ENCODE measurements at places on chromosomes 16 and 17.

DNA sequence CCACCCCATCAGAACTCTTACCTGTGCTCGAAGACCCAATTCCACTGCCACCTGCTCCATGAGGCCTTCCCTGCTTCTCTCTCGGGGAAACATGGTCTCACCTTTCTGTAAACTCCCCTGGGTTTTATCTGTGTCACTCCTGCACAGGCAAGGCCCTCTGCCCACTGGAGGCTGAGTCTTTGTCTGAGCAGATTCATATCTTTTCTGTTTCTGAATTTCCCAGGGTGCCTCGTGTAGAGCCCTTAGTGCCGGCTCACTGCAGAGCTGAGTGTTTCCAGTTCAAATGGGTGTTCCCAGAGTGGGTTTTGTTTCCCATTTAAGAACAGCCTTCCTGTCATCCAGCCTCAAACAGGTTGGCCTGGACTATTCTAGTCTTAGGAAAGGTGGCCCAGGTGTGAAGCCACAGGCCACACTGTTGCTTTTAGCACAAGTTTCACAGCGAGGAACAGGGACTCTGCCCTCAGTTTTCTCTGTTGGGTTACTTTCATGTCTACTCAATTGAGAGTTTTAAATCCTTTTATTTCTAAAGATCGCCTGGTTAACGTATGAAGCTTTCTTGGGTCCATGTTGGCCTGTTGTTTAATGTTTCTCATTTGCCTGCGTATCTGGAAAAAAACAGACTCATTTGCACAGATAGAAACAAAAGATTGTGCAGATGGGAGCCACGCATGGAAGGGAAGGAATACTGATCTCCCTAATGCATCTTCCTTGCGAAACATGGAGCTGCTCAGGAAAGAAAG, 228.7 kb downstream of the MSI2 start:
- no peak for DNase-seq

DNA sequence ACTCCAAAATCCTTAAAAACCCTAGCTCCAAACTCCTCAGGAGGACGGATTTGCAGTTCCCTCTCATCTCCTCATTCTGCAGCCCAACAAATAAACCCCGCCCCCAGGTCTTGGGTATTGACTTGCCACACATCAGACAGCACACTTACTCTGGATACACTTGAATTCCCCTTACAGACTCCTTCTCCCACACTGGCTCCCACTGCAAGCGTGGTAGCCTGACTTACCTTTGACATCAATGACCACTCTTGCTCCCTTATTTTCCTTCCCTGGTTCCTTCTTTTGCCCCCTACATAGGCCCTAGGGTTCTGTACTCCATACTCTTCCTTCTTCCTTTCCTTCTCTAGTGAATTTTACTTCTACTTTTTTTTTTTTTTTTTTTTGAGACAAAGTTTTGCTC, 7.5 kb downstream of the RFFL start:
- no peak for DNase-seq

GRCh38 chr17:17429222-17429621, 47.6 kb upstream of the MED9 start:
- DNase-seq = no peak

GRCh38 chr17:72358465-72358864, 237.6 kb downstream of the SOX9 start:
- DNase-seq = no peak

GRCh38 chr17:72097144-72097543, 23.7 kb upstream of the SOX9 start:
- DNase-seq = no peak

- DNase-seq = no peak
Observed at GRCh38 chr17:50212121-50212843, 10.9 kb upstream of the COL1A1 start.

DNA sequence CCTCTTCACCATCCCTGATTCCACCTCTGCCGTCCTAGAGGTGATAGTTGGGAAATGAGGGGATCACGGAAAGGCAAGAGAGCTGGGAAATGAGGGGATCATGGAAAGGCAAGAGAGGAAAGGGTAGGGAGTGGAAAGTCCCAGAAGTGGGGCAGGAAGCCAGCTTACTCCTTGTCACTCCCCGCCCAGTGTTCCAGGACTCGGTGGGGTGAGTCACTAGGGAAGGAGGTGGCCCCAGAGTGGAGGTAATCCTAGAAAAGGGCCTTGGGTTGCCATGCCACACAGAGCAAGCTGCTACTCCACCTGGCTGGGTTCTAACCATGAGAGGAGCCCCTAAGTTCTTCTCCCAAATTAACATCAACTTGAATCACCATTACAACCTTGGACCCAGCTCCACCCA, 14.8 kb downstream of the ALOXE3 start:
- no peak for DNase-seq

DNA sequence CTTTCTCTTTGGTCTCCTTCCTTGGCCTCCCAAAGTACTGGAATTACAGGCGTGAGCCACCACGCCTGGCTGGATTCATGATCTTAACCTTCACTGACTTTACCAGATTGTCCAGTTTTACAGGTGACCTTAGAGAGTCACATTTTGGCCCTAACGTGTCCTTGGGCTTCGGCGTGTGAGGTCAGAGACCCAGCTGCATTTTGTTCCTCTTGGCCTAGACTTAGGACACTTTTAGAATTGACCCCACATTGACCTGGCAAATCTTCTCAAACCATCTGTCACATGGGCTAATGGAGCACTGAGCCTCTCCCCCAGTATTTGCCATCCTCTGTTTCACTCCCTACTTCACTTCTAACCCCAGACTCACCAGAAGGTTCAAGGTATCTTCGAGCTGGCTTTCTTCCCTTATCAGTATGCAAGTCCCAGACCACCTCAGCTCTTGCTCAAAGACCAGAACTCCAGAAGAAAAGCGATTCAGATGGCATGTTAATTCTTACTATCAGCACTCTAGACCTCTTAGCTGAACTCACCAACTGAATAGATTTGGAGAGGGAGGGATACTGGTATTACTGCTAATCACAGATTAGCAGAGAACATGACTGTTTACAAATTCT, 1.7 kb upstream of the CYTH1 start:
- no peak for DNase-seq

DNA sequence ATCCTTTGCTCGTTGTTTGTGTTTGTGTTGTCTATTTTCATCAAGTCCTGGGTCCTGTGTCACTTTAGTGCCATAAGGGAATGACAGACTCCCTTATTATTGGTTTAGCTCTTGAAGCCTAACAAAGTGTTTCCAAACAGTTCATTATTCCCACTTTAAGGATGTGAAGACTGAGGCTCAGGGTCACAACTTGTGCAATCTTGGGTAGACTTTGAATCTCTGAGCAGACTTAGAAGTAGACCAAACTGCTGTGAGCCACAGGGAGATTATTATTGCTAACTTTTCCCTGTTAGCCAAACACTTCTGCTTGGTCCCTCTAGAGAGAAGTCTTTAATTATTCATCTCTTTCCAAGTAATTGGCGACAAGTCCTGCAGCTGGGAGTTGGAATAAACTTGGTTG, 31.8 kb downstream of the PRKCB start:
- no peak for DNase-seq

DNA sequence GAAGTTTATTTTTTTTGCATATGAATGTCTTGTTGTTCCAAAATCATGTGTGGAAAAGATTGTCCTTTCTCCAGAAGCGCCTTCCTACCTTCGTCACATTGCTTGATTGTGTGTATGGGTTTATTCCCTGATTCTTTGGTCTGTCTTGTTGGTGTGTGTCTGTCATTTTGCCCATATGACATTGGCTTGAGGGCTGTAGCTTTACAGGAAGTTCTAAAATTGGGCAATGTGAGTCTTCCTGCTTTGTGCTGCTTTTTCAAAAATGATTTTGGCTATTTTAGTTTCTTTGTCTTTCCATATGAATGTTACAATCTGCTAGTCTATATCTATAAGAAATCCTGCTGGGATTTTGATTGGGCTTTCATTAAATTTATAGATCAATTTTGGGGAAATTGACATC, 217.2 kb downstream of the SNX29 start:
- DNase-seq = no peak

- DNase-seq = no peak
Observed at GRCh38 chr16:53378138-53378537, 56.1 kb upstream of the RBL2 start.

DNA sequence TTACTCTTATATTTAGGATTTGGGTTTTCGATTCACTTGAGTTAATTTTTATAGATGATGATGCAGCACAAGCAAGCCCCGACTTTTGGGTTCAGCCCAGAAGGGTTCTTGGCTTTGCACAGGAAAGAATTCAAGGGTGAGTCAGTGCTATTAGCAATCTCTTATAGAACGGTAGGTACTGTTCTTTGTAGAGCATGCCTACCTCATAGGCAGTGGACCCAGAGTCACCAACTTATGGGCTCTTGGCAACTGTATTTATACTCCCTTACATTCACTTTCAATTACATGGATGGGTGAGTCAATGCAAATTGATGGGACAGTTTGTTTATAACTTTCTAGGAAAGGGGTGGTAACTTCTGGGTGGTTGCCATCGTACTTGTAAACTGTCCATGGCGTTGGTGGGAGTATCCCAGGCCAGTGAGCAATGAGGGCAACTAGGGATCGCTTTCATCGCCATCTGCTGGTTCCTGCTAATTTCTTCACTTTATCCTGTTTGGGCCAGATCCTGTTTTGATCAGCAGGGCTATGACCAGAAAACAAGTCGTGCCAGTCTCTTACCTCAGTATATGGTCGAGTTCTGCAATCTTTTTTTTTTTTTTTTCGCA, 362.6 kb downstream of the CNTNAP4 start:
- DNase-seq = no peak

GRCh38 chr17:1089915-1090314, 89.9 kb downstream of the ABR start:
- no peak for DNase-seq

DNA sequence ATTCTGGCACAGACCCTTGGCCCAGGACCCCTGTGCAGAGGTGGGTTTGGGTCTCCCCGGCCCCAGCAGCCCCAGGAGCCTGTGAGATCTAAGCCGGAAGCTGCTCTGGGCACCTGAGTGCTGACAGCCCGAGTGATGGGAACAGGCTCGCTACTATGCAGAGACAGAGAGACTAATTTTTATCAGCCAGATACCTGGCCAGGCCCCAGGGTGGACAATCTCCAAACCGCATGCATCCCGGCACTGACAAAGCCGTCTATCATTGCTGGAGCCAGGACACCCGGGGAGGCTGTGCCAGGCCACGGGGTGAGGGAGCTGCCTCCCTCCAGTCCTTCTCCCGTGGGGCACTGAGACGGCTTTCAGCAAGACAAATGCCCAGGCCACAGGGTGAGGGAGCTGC, 25.0 kb downstream of the CBFA2T3 start:
- DNase-seq = no peak

DNA sequence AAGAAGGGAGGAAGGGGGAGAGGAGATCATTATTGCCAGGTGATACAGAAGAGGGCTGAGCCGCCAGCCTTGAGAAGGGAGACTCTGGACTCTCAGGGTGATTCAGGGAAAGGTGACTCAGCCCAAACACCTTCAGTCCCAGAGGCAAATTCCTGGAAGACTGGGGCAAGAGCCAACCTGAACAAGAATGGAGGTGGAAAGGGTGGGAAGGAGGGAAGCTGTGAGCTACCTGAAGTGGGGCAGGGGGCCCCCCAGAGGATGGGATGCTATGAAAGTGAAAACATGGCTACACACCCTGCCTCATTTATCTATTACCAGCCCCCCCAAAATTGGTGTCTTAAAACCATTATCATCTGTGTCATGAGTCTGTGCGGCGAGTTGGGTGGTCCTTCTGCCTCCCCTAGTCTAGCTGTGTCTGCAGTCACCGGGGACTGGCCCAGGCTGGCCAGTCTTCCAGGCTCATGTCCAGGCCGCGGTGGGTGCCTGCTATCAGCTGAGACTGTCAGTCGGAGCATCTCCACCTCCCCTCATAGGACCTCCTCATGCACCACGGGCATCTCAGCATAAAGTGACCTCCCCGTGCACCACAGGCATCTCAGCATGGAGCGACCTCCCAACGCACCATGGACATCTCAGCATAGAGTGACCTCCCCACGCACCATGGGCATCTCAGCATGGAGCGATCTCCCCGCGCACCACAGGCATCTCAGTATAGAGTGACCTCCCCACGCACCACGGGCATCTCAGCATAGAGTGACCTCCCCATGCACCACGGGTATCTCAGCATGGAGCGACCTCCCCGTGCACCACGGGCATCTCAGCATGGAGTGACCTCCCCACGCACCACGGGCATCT, 3.2 kb upstream of the SLC47A2 start:
- no peak for DNase-seq

- no peak for DNase-seq
Observed at GRCh38 chr17:34798581-34798980, 162.7 kb downstream of the CCT6B start.

DNA sequence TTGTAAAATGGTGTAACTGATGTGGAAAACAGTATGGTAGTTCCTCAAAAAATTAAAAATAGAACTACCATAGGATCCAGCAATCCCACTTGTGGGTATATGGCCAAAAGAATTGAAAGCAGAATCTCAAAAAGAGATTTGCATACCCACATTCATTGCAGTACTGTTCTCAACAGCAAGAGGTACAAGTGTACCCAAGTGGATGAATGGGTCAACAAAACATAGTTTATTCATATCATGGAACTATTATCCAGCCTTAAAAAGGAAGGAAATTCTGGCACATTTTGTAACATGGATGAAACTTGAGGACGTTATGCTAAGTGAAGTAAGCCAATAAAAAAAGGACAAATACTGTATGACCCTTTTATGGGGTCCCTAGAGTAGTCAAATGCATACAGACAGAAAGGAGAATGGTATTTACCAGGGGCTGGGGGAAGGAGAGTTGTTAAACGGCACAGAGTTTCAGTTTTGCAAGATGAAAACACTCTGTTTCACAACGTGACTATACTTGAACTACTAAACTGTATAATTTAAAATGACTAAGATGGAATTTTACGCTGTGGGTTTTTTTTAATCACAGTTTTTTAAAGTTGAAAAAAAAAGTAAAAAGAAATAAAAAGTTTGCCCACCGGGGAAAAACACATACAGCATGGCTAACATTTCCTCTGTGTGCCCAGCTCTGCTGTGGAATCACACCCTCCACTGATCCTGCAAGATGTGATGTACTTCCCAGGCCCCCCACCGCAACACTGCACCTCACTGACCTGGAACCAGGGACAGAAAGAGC, 6.1 kb downstream of the TVP23A start:
- DNase-seq = no peak

DNA sequence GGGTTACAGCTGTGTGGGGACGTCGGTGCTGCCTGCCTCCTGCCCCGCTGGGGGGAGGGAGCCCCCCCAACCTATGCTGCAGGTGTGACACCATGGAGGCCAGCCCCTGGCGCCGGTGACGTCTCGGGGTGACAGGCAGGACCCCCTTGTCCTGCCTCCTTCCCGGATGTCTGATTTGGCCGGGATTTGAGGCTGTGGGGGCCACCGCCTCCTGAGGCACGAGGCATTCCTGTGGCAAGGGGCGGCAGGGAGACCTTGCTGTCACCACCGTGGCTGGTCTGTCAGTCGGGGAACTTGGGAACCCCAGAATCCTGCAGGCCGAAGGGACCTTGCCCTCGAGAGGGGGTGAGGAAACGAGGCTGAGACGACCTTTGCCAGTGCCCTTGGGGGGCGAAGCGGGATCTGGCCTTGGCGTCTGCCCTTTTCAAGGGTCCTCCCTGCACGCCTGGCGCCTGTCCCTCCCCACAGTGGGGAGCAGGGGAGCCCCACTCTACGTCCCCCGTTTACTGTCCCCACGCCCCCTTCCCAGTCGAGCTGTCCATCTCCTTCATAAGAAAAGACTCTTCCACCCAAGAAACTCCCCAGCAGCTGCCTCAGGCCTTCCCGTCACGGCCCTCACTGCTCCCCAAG, 74.4 kb downstream of the METRNL start:
- DNase-seq = no peak
